MV-4-11 (cell line): ENCODE measurements at places on chromosomes 7 and 10.

DNA sequence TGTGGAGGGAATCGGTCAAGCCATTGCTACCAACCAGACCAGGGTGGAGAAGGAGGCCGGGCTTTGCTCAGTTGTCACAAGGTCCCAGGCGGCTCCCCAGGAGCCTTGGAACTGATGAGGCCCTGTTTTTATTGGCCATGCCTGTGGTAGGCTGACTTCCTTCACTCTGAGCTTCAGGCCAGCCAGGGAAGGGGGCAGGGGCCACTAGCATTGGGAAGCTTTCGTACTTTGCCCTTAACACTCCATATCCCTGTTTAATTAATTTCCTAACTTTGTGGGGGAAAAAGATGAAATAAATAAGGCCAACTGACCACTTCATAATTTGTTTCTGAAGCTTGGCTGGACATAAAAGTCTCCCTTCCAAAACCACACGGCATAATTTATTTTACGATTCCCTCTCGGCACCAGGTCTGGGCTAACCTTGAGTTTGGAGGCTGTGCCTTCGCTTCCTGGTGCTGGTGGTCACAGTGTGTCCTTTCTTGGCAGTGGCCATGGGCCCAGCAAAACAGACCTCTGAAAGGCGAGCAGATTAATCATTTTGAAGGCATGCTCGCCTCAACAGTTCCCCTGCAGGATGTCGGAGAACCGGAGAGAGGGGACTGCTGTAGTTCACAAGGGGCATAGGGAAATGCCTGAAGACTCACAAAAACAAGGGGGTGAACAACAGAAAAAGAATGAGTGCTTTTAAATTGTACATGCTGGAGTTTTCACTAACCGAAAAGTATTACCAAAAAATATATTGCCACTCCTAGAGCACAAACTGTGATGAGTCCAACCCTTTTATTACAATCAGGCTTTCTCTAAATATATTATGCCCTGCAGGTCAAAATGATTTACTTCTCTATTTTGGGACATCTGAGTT lies 966.0 kb downstream of the LRMDA start:
- DNase-seq, result no peak

- no peak for DNase-seq
These were observed 86.3 kb downstream of the MRPL32 start for GRCh38 chr7:43018446-43018845.

GRCh38 chr7:112120696-112121217 lies 85.4 kb downstream of the DOCK4 start:
- no peak for DNase-seq

- DNase-seq, result peak; percentile 32
These were observed 10.5 kb downstream of the LSM5 start for GRCh38 chr7:32479574-32480200.

DNA sequence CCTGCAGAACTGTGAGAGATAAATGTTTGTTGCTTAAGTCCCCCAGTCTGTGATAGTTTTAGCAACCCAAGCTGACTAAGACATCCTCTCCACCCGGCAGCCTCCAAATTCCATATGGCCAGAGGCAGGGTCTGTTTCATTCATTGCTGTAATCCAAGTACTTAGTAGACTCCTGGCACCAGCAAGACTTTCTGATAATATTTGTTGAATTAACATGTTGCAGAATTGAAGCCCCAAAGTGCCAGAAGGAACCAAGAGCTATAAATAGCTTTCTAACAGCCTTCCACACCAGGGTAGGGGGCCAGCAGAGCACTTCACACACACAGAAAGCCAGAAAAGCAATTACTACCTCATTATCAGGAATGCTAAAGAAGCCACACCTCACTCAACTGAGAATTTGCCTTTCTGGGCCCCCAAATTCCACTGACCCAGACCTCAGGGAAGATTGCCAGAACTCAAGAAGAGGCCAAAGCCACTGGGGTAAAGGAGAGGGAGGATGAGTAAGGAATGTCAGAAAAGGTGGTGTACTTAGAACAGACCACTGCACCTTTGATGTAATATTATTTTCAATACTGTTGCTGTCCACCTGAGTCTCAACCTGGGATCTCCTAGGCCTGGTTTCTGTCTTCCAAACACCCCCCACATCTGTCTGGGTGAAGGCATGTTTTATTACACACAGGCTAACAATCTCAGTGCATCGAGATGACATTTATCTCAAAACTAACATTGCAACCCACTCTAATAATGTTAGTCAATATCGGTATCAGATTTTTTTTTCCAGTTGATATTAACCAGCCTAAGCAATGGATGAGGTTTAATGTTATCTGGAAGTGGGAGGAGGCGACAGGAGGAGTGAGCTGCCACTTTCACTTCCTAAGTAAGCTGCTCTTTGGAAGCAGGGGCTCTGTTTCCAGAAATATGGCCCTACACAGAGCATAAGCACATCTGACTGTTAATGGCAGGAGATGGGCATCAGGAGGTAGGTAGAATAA lies 5.5 kb downstream of the NOD1 start:
- DNase-seq, result peak; percentile 26

- no peak for DNase-seq
These were observed 19.4 kb downstream of the OPALIN start for GRCh38 chr10:96339383-96339782.

DNA sequence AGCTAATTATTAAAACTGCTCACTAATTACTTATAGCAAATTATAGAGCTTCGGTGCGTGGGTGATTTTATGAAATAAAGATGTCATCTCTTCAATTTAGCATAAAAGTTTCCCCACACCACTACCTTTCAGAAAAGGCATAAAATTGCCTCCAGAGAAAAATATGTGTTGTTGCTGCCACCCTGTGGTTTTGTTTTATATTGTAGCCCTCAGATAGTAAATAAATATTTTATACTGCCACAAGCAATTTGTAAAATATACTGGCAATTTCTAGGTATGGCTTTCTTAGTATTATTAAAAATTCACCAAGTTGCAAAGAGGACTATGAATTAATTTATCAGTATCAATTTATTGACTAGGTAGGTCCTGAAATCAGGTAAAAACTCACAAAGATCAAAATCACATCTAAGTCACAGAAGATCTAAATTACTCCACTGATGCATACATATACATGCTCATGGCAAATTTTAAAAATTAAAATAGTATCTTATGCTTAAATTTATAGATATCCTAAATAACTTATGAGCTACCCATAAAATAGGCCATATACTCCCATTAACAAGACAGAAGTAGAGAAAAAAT lies 26.5 kb downstream of the ASNS start:
- DNase-seq, result peak; percentile 34

GRCh38 chr7:2425749-2426148 lies 22.3 kb downstream of the CHST12 start:
- DNase-seq, result no peak

GRCh38 chr7:12111422-12112405 lies 99.4 kb upstream of the TMEM106B start:
- no peak for DNase-seq

- DNase-seq, result no peak
These were observed 97.4 kb upstream of the LRGUK start for GRCh38 chr7:134029743-134030142.

GRCh38 chr7:142428094-142428493 lies 170.2 kb upstream of the PRSS58 start:
- DNase-seq, result no peak

GRCh38 chr10:121043124-121043849 lies 192.1 kb downstream of the WDR11 start:
- no peak for DNase-seq

DNA sequence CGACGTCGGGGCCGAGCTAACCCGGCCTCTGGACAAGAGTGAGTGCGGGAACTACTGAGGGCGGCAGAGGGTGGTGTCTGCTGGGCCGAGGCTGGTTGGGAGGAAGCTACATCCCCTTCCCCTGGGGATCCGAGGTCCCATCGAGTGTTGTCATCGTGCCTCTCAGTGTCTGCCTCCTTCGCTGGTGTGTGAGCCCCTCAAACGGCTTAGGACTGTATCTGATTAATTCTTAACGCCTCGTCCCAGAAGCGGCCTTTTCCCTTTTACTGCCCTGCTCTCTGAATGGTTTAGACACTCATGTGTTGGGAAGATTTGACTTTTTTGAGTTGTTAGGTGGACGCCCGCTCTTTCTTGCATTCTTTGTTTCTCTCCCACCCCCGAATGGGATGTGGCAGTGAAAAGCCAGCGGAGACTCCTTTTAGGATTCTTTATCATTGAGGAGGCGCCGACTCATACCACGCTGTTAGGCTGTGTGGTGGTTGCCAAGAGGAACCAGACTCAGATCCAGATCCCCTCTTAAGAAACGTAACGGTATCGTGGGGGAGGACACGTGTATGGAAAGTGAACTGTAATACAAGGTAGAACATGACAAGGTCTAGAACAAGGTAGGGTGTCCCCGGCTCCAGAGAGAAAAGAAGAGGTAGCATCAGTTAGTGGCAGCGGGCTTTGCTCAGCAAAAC lies 631 bp downstream of the SUPV3L1 start:
- DNase-seq, result peak; percentile 39

- peak; percentile 64 for DNase-seq
These were observed 9.1 kb upstream of the PRKAR2B start for GRCh38 chr7:107035446-107035845.

DNA sequence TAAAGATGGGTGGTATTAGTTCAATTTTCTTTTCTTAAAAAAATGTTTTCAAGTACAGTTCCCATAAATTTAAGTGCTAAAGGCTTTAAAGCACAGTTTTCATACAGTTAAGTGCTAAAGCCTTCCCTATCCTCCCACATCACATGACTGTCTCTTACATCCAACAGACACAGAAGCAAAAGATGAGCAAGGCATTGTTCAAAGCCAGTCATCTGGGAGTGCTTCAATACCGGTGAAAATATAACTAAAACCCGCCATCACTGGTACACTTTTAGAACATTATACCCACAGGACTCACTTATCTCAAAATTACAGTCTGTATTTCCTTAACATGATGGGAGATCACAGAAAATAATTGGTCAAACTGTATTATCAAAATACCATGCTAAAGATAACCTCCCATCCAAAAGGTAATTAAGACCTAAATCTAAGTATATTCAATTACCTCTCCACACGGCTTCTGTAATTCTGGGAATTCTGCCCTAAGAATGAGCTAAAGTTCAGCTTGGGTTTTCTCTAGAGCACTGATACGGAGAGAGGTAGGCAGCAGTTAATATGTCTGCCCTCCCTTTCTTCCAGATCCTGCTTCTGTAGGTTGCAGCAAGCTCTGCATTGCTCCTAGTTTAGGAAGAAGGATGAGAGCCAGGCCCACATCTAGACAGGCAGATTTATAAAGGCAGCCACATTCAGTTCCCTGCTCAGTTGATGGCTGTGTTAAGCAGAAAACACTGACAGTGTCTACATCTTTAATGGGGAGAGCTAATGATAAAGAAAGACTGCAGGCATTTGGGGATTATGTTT lies 474.8 kb upstream of the PFKP start:
- no peak for DNase-seq

- DNase-seq, result no peak
These were observed 87.9 kb upstream of the PTER start for GRCh38 chr10:16348891-16349290.

DNA sequence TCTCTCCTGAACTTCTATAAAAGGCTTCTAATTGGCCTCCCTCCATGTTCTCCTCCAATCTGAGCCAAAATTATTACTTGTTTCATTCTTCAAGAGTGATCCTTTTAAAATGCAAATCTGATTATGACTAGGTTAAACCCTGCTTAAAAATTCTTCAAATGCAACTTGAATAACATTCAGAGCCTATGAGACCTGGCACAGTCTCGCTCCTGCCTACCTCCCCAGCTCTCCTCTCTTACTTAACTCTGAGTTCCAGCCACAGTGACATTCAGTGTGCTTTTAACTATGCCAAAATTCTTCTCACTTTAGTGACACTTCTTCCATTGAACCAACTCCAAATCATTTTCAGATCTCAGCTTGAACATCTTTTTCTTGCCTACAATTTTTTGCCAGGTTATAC lies 68.8 kb downstream of the TMEM168 start:
- no peak for DNase-seq

- DNase-seq, result no peak
These were observed 141.9 kb downstream of the CUX1 start for GRCh38 chr7:101959342-101959741.

- DNase-seq, result peak; percentile 82
These were observed 86.7 kb upstream of the IKZF1 start for GRCh38 chr7:50217821-50218281.

GRCh38 chr7:92707435-92707834 lies 117.2 kb upstream of the FAM133B start:
- no peak for DNase-seq
